ENCODE measurements at places on chromosomes 2 and 18. TPM values are rescaled to one million over a fixed set of nuclear protein-coding genes. Genes with fewer than 3 reads are reported as not detected.

- DNase-seq = no peak
Measured at GRCh38 chr18:7896805-7897518, 329.8 kb downstream of the PTPRM start.

The CXCR2 gene
- total RNA-seq = not detected

DNA sequence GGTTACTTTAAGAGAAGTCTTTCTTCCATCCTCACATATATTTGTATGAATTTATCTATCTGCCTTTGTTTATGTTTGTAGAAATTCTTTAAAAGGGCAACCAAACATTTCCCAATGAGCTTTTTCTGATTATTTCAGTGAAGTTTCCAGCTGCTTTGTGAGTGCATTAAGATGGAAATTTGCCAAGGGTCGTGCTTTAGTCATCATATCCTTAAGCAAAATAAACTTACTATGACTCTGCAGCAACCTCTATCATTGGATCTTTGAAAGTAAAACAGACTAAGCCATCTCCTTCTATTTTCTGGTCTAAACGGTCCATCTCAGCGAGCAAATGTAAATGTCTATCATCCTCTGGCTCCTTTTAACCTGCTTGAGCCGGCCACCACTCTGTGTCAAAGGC is 489.3 kb downstream of the SOX11 start:
- no peak for DNase-seq

The SLC14A1 gene
- total RNA-seq = not detected

- DNase-seq = no peak
Measured at GRCh38 chr18:12091538-12092141, 2.0 kb upstream of the ANKRD62 start.

GRCh38 chr18:42178376-42179080 is 223.5 kb downstream of the PIK3C3 start:
- no peak for DNase-seq

The ADAM23 gene
- total RNA-seq = 0.92 TPM

DNA sequence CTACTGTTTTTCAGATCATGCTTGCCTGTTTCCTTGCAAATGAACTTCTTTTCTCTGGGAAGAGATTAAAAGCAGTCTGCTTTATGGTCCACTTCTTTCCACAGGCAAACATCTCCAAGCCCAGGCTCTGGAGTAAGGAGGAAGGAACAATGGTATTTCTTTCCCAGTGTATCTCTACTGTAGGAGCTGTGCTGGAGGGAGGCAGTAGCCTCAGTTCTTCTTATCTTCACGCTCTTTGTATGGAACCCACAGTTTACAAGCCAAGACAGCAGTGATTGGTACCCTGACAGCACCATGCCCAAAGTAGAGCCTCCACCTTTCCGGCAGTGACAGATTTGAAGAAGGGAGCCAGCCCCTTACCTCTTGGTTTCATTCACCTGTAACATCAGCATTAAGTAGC is 35.2 kb downstream of the SPOPL start:
- DNase-seq = no peak

- DNase-seq = no peak
Measured at GRCh38 chr2:143823876-143824275, 694.7 kb downstream of the ARHGAP15 start.

The BOLL gene
- not detected for total RNA-seq

- DNase-seq = no peak
Measured at GRCh38 chr2:184113696-184114403, 484.5 kb upstream of the ZNF804A start.

- DNase-seq = no peak
Measured at GRCh38 chr18:58285449-58286130, 241.6 kb downstream of the NEDD4L start.

DNA sequence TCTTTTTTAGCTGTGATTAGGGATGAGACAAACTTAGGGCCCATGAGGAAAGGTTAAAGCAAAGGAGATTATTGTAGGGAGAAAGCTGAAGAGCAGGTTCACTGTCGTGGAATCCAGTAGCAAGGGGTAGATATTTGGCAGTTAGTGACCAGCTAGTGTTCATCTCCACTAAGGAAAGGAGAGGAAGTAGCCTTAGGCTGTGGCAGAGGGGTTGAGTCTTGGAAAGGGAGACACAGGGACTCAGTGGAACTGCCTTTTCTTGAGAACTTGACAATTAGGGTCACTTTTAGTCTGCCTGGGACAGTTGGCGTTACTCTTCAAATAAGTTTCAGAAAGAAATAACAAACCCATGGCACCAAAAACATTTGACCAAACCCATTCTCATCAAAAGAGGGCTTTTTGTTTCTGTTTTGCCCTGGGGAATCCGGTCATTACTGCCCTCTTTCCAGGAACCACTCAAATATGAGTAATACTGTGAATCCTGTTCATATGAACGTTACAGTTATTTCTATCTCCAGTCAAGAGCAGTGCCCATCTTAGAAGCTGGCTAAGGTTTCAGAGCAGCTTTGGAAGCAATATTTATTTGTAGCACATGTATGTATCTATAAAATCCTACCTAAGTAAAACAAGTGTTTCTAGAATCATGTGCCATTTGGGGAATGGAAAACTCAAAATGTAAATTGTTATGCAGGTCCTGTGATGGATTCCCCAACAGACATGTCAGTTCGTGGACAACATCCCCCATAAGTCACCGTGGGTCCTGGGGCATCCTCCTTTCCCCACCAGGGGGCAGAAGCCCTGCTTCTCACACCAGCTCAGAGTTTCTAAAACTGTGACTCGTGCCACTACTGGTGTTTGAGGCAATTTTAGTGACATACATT is 77.3 kb upstream of the PHLPP1 start:
- no peak for DNase-seq

DNA sequence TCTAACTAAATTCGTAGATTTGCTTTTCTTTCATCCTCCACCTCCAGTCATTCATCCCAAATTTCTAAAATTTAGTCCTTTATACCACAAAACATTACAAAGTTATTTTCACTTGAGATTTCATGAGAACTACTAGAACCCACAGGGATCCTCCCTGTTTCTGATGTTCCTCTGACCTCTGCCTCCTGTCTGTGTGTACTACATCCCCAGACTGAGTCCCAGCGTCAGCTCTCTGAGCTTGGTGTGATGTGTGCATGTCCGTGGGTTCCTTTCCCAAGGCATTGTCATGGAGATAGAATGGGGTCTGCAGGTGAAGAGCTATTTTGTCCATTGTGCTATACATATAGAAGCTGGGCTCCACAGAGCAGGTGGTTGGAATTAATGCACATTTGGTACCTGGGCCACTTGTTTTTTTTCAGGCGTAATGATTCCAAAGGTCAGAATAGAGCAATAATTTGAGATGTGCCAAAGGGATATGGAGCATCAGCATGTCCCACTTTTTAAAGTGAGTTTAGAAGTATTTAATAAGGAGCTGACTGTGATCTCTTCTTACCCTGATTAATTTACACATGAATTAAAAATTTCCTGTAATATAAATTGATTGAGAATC is 151.2 kb upstream of the BOD1L2 start:
- no peak for DNase-seq

DNA sequence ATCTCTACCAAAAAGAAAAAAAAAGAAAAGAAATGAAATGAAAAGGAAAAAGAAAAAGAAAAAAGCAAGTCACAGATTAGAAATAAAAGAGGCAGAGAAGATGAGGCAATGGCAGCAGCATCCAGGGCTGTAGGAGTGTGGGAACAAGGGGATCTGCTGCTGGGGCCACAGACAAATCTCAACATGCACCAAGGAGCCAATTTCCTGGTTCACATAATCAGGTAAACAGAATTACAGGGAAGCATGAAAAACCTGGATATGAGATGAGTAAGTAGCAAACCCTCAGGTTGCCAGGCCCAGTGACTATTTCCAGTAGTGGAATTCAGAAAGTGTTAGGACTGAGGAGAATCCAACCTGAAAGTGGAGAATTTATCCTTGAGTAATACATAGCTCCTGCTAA is 77.4 kb upstream of the ARHGAP28 start:
- DNase-seq = no peak

- no peak for DNase-seq
Measured at GRCh38 chr18:2143636-2144035, 427.7 kb downstream of the METTL4 start.

Data from epithelial cell of proximal tubule (primary cell).